Daoy (cell line): ENCODE measurements at places on chromosomes 11 and 22. TPM values are rescaled to one million over a fixed set of nuclear protein-coding genes. Genes with fewer than 3 reads are reported as not detected.
A peak's percentile ranks its signal among the peaks of the same experiment; 100 is the strongest.

- DNase-seq = no peak
Observed at GRCh38 chr11:74579577-74580270, 12.7 kb upstream of the POLD3 start.

- no peak for DNase-seq
Observed at GRCh38 chr22:23752090-23752691, 1.3 kb upstream of the ZNF70 start.

DNA sequence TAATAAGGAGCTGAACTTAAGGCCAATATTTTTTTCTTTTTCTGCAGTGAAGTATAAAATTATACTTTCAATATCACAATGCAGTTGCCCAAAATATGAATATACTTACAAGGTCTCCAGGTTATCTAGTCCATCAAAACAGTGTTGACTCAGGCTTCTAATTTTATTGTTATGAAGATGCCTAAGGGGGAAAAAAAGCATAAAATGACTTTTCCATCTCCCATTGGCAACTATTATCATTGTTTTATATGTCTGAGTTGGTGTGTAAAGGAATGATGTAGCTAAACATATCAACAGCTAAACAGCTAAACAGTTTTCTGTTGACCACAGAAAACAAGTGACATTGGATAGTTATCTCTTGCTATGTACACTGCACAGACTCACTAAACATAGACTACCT lies 21.2 kb upstream of the CCDC34 start:
- DNase-seq = no peak

- DNase-seq = peak; percentile 74
Observed at GRCh38 chr11:19200410-19201201, 1.2 kb downstream of the CSRP3 start.

GRCh38 chr11:88179141-88179540 lies 3.9 kb upstream of the RAB38 start:
- DNase-seq = peak; percentile 77

The PATL1 gene
- total RNA-seq = 12.7 and 16.1 TPM in 2 replicates

DNA sequence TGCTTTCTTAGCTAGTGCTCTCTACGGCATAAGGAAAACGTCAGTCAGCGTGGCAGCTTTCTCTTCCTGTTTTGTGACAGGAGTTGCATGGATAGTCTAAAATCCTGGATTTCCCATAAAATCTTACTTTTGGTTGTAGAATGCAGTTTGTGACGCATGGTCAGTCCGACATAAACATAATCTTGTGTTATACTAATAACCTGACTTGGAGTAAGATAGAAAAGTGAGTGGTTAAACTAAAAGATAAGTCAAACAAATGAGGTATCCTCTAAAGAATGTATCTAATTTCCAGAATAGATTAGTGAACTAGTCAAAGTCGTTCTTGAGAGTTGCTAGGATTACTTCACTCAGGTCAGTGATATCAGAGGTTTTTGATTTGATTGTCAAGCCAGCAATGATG lies 157.6 kb downstream of the PGR start:
- no peak for DNase-seq

DNA sequence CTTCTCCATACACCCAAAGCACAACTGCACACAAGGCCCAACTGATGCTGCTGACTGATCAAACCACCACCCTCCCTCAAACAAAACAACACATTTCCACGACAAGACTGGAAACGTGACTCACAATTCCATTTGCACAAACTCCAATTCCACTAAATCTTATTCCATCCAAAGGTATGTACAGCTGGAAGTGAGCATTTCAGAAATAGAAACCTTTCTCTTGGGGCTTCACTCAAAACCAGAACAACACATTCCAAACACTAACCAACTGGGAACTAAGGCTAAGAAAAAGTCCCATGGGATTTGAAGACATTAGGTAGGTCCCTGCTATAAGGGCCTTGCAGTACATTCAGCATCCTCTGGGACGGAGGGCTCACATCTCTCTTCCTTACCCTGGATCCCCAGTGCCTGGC lies 19.6 kb downstream of the MORC2 start:
- DNase-seq = no peak

- no peak for DNase-seq
Observed at GRCh38 chr22:50268655-50269113, 1.5 kb downstream of the MAPK11 start.

GRCh38 chr11:95363164-95363563 lies 132.2 kb upstream of the SESN3 start:
- DNase-seq = no peak

DNA sequence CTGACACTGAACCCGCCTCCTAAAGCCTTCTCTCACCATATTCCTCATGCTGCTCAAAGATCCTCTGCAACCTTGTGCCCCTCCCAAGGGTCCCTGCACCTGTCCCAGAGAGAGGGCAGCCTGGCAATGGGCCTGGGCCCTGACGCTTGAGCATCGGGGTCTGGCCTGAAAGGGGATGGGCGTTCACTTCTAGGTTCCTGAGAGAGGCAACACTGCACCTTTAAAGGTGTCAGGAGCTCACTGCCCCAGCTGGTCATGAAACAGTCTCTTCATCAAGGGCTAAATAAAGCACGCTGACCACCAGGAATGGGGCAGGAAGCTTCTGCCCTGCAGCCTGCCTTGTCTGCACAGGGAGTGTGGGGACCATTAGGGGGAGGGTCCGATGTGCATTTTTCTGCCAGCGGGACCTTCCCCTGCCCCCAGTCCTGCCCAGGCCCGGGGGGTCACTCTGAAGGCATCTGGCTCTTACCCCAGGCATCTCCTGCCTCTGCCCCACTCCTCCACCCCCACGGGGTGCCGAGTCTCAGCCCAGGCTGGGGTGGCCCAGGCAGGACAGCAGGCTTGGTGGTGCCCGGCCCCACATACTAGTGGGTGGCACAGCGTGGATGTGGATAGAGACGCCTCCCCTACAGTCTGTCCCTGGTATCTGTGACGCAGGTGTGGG lies 3.5 kb downstream of the C11orf21 start:
- no peak for DNase-seq

- no peak for DNase-seq
Observed at GRCh38 chr11:7655253-7656217, 17.8 kb downstream of the CYB5R2 start.

GRCh38 chr22:31613286-31613903 lies 48.6 kb downstream of the PISD start:
- no peak for DNase-seq

The RHOD gene
- not detected in 2 replicates for total RNA-seq

GRCh38 chr11:27392278-27393114 lies 29.5 kb upstream of the CCDC34 start:
- peak; percentile 63 for DNase-seq

DNA sequence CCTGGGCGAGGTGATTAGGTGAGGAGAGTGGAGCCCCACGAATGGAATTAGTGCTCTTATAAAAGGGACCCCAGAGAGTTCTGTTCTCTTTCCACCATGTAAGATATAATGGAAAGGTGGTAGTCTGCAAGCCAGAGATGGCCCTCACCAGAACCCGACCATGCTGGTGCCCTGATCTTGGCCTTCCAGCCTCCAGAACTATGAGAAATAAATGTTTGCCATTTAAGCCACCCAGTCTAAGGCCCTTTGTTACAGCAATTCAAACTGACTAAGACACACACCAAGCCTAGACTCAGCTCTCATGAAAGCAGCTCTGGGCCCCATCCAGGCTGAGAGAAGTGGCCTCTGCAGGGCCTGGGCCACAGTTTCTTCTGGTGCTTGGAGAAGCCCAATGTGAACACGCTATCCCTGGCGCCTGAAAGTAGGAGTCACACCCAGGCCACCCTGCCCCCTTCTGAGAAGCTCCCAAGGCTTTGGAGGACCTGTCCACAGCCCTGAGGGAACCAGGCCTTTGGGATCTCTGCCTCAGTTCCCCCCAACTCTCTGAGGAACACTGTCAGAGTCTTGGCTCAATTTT lies 35.3 kb upstream of the LYVE1 start:
- DNase-seq = no peak

- no peak for DNase-seq
Observed at GRCh38 chr11:123439616-123440015, 9.5 kb downstream of the GRAMD1B start.

- DNase-seq = peak; percentile 53
Observed at GRCh38 chr11:118211006-118211405, 13.8 kb downstream of the JAML start.

DNA sequence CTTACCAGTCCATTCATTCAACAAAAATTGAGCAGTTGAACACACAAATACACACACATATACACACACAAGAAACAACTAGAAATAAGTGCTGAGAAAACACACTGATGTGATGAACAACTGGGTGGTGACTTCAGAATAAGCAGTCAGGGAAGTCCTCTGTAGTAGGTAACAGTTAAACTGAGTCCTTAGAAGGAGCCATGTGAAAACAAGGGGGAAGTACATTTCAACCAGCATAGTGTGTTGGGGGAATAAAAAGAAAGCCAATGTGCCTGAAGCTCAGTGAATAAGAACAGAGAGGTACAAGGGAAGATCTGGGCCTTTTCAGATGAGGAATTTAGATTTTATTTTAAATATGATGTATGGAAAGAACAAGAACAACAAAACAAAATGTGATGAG lies 6.8 kb upstream of the TMEM123 start:
- DNase-seq = no peak

DNA sequence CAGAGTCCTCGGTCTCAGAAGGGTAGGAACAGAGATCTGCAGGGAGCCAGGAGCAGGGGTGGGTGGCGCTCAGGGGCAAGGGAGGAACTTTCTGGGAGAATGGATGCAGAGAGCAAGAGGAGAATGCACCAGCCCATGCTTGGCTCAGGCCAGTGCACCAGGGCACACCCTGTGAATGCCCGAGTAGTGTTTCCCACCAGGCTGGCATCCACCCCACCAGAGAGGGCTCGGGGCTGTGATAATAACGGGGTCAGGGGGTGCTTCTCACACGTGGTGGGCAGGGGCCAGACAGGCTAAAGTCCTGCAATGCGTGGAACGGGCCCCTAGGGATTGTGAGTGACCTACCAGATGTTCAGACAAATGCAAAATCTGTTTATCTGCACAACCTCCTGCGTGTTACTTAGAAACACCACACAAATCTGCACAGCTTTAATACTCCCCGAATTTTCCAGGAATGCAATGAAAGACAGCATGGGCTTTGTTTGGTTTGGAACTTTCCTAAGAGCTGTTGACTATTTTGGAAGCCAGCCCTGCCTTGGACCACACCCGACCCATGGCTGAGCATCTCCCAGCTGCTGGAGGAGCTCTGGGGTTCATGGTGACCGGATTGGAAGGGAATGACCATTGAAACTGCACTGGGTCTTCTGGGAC lies 368.3 kb downstream of the SHANK2 start:
- no peak for DNase-seq

DNA sequence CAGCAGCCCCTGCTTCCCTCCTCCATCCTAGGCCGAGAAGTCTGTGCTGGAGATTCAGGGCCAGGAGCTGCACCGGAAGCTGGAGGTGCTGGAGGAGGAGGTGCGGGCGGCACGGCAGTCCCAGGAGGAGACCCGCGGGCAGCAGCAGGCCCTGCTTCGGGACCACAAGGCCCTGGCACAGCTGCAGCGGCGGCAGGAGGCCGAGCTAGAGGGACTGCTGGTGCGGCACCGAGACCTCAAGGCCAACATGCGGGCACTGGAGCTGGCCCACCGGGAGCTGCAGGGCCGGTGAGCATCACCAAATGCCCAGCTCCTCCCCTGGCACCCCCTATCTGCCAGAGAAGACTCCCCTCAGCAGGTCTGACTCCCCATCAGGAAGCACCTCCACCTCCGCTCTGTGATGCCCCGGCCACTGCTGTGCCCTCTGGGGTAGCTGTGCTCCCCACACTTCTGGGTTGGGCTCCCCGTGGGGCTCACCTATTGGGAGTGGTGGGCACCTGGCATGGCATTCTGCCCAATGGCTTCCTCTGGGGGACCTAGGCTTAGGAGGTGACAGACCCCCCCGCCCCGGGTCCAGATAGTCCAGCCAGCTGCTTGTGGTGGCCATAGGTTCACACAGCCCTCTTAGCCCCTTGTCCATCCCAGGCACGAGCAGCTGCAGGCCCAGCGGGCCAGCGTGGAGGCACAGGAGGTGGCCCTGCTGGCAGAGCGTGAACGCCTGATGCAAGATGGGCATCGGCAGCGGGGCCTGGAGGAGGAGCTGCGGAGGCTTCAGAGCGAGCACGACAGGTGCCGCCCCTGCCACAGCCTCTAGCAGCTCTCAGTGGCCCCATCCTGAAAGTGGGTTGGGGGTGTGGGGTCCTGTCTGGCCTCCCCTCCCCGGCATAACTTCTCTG lies 6.6 kb upstream of the RPS6KA4 start:
- DNase-seq = no peak

The LRRC10B gene
- 0.23 and 1.8 TPM in 2 replicates for total RNA-seq

The NXPE4 gene
- not detected in 2 replicates for total RNA-seq

DNA sequence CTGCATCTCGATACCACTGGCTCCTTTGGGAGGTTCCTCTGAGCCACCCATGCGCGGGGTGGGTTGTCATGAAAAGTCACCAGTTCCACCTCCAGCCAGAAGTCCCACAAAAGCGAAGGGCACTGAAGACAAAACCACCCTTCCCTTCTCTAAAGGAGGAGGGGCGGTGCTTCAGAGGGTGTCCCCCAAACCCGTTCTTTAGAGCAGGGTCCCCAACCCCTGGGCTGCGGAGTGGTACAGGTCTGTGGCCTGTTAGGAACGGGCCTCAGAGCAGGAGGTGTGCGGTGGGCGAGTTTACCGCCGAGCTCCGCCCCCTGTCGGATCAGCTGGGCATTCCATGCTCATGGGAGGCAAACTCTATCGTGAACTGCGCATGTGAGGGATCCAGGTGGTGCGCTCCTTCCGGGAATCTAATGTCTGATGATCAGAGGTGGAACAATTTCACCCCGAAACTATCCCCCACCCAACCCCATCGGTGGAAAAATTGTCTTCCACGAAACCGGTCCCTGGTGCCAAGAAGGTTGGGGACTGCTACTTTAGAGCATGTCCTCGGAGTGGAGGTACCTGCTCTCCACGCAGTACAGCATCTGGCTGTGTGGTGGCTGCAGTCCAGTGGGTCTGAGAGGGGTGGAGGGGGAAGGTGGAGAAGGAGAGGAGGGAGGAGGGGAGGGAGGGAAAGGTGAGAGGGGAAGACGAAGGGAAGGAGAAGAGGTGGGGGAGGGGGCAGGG lies 72.9 kb upstream of the SEPTIN5 start:
- peak; percentile 75 for DNase-seq

The HPX gene
- total RNA-seq = 0.06 TPM in 1 of 2 replicates, not detected in the other

The CST6 gene
- total RNA-seq = not detected in 2 replicates

DNA sequence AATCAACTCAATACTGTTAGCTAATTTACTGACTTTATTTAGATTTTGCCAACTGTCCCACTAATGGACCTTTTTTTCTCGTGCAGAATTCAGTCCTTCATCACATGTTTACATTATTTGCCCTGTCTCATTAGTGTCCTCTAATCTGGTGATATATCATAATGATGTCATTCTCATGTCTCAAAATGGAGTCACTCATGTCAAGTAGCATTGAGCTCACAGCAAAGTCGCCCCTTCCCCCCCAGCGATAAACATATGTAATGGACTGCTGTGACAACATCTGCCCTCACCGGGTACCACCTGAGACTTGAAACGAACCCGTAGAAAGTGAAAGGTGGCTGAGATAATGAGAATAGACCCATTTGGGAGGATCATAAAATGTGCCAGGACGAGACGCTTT lies 37.6 kb downstream of the HIPK3 start:
- no peak for DNase-seq

The GRIK4 gene
- 0.11 and 0.12 TPM in 2 replicates for total RNA-seq
